ENCODE measurements at places on chromosomes 4 and X.

GRCh38 chr4:36824682-36825081, 419.9 kb upstream of the NWD2 start:
- DNase-seq = no peak

DNA sequence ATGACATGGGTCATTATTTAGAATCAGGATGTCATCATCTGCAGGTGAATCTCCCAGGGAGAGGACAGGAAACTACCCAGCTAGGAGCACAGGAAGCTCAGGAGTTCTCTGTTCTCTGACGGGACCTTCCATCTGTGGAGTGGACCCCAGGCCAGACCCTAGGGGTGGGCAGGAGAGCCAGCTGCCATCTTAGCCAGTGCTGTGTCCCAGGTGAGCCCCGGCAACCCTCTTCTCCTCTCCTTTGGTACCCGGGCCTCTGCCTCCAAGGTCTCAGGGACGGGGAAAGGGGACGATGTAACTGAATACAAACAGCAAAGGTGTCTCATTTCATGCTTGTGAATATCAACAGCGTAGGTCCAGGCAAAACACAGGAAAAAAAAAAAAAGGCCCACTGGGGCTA, 48.5 kb downstream of the C4orf50 start:
- no peak for DNase-seq

GRCh38 chr4:64399313-64400109, 9.7 kb downstream of the TECRL start:
- no peak for DNase-seq

DNA sequence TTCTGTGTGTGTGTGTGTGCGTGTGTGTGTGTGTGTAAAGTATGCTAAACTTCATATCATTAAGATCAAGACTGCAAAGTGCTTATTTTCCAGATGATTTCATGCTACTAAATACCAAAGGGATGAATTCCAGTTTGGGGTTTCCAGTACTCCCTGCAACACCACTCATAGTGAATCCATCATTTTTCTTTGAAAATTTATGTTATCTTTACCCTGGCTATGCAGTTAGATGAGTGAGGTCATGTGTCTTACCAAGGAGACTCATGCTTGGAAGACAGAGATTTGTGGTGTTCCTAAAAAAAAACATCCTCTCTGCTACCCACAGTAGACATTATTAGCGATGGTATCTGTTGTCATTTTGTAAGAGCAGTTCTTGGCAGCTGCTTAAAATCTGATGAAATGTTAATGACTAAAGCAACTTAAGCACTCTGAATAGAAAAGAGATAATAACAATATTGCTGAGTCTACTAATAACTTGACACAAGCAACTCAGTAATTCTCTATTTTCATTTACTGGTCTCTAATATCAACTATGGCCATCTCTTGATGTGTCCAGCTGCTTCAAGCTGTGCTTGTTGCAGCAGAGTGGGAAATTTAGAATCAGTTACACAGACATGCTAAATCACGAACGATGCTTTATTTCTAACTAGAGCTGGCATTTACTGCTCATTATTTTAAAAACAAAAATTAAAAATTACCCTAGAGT, 1953.0 kb upstream of the IGFBP7 start:
- no peak for DNase-seq

GRCh38 chr4:140673729-140674128, 82.5 kb downstream of the TBC1D9 start:
- no peak for DNase-seq

- no peak for DNase-seq
These were observed 139.6 kb downstream of the AMMECR1 start for GRCh38 chrX:110178179-110178865.

GRCh38 chr4:153421941-153422340, 44.2 kb upstream of the TMEM131L start:
- no peak for DNase-seq

DNA sequence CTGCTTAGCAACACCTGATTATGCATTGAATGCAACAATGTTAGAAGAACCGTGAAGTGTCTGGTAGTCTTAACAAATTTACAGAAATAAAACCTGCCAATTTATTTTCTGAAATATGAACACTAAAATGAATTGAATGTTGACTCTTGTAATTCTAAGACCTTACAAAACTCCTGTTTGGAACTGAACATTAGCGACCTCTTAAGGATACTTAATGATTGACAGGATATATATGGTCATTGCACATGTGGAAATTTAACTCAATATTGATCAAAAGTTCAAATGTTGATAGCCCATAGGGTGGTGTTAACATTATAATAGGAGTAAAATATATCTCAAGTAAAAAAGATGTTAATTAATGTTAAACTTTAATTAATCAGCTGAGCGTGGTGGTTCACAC, 79.1 kb downstream of the TECRL start:
- no peak for DNase-seq

DNA sequence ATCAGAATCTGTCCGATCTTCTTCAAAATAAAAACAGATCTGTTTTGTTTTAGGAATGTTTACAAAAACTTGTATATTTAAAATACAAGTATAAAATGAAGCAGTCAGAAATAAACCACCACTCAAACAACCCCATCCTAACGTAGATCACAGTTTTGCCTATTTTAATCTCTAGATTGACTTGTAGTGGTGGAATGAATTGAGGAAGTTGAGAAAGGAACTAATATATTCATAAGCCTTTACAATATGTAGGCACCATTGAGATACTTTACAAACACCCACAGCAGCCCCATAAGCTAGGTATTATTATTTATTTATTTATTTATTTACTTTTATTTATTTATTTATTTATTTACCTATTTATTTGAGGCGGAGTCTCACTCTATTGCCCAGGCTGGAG, 52.3 kb upstream of the KLF3 start:
- no peak for DNase-seq
